ENCODE measurements at places on chromosomes 6 and 20.

DNA sequence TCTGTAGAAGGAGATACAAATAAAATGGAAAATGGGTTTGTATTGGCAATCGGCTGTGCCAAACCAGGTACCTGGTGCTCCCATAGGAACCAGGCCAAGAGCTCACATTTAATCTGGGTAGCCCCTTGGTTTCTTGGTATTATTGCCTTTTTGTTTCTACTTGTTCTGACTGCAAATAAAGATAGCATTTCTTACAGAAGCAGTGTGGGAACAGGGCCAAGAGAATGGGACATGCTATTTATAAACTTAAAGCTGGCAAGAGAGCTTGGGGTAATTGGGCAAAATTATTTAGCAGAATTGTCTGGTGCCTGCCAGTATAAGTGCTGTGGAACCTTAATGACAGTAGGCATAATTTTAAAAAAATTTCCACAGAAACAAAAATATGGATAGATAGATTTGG lies 113.5 kb upstream of the GLP1R start:
- no peak for DNase-seq

- peak; percentile 36 for DNase-seq
Measured at GRCh38 chr6:96898241-96898851, 655 bp upstream of the NDUFAF4 start.

DNA sequence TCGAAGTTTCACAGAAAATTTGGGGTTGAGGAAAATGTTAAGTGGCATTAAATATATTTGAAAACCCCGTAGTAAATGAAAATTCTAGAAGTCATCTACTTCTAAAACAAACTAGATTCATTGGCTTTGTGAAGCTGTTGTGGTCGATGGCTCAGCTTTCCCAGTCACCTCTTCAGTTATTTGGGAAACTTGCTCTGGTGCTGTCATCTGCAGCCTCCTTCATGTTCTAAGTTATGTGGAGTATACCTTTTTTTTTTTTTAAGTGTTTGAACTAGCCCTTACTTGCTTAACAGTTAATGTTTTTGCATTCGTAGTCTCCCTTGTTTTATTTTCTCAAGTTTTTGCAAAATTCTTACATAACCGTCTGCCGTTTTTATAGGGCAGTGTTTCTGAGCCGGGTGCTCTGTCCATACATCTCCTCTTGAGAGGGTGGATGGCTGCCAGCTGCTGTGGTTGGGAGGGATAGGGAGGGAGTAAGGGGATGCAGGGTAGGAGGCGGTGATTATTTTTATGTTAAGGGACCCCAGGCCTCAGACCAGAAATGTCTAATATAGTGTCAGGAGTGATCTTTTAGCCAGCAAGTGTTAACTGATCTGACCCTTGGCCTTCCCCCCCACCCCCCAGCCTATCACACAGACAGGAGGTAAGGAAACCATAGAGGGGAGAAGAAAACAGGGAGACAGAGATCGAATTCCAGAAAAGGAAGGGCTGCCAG lies 7.1 kb downstream of the RREB1 start:
- peak; percentile 35 for DNase-seq

DNA sequence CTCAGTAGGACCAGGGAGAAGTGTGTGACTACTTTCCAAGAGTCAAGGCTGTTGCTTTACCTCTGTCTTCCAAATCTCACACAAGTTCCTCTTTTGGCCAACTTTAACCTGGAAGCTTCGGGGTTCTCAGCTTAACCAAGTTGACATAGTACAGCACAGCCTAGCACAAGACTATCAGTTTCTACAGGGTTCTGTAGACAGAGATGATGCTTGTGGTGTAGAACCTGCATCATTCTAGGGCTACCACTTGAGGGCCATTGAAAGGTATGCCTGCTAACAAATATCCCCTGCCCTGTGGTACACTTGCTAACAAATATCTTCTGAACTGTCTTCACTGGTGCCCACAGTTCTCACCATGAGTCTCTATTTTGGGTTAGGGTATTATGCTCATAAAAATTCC lies 62.0 kb upstream of the MAP3K7 start:
- no peak for DNase-seq

DNA sequence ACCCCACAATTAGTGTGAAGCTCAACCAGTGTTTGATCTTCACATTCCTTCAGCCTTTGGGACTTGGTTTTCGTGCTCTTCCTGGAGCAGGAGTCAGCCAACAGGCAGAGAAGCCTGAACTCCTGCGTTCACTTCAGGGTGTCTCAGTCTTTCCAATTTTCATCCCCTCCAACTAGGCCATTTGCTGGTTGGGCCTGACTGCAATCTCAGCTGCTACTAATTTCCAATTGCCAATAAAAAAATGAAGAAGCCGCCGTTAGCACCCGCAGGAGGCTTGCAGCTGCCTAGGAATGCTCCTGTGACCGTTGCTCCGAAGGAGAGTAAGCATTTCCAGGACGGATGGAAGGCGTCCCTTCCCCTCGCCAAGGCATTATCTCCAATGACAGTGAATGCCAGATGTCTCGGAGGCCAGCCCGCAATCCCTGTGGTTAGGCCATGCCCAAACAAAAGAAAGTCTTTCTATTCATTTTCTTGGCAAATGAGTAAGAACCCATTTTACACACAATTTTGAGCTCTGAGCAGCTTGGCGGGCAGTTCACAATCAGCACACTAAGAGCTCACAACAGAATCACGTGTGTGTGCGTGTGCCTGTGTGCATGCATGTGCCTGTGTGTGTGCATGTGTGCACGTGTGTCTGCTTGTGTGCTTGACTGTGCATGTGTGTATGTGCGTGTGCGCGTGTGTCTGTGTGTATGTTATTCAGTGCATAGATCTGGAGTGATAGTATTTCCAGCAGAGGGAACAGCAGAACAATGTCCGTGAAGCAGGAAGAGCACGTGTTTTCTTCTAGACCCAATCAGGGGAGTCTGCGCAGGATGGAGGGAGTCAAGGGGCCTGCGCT lies 301.2 kb downstream of the SMOC2 start:
- DNase-seq, result no peak

- DNase-seq, result no peak
Measured at GRCh38 chr6:93418033-93418407, 1.3 kb downstream of the EPHA7 start.

DNA sequence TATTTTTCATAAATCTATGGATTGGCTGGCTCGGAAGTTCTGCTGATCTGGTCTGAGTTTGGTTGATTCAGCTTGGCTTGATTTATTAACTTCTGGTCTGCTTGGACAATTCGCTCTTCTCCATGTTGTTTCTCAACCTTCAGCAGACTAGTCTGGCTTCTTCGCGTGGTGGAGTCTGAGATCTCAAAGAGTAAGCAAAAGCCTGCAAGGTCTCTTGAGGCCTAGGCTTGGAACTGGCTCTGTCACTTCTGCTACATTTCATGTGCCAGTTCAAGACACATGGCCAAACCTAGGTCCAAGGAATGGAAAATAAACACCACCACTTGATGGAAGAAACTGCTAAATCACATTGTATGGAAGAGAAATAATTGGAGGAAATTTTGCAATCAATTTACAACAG lies 115.1 kb upstream of the JAG1 start:
- no peak for DNase-seq

- no peak for DNase-seq
Measured at GRCh38 chr6:153976921-153977693, 61.9 kb upstream of the OPRM1 start.

DNA sequence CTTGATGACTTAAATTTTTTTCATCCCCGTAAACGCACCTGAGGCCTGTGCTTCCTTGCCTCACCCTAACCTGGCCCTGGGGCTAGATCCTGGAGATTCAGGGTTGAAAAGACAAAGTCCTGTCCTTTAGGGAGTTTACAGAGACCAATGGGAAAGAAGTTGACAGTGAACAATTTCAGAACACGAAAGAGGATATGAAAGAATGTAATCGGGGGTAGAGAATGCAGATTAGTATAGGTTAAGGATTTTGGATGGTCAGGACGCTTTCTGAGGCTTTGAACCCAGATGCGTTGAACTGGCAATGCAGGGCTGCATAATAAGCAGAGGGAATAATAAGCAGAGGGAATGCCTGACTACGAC lies 1.7 kb upstream of the FBXO5 start:
- DNase-seq, result no peak

DNA sequence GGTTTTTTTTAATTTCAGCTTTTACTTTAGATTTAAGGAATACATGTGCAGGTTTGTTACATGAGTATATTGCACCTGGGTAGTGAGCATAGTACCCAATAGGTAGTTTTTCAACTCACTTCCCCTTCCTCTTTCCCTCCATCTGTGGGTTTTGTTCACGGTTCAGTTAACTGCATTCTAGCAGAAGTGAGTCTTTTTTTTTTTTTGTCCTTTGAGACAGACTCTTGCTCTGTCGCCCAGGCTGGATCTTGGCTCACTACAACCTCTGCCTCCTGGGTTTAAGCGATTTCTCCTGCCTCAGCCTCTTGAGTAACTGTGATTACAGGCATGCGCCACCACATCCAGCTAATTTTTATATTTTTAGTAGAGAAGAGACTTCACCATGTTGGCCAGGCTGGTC lies 8.7 kb downstream of the UBR2 start:
- DNase-seq, result peak; percentile 91

DNA sequence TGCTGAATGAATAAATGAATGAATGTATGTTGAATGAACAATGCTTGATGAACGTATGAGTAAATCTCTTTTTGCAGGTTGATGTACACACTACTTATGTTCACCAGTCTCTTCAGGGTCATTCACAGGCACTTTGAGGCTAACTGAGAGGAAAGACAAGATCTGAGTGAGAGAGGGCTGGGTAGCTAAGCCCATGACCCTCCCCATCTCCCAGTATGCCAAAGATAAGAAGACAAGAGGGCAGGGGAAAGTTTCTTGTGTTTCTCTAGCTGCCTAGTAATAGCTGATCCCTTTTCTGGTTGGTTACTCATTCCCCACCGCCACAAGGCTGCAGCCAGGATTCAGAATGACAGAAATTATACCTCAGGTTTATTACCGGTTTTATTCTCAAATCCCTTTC lies 90.7 kb downstream of the CEP57L1 start:
- no peak for DNase-seq

DNA sequence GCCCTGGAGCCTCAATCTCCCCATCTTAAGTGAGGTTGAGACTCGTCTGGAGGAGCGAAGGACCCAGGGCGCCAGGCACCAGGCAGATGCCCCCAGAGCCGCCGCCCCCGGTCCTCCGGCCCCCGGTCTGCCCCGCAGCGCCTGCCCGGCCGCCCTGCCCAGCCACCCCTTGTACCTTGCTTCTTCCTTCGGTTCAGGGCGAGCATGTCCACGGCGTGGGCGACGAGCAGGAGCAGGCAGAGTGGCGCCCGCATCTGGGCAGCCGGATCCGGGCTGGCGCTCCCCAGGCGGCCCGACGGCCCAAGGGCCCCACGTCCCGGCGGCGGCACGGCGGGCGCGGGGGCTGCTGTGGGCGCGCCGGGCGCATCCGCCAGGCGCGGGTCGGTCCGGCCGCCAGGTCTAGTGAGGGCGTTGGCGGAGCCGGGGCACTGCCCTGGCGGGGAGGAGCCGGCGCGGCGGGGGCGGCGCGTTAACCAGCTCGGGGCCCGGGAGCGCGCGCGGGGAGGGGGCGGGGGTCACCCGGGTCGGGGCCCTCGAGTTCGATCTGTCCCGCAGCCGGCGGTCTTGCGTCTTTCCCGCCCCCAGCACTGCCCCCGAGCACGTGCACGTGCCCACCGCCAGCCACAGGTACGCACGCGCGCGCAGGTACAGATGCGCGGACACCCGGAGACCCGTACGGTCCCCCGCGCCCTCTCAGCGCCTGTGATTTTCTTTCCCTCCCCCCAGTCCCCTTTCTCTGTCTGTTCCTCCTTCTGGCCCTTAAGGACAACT lies at the start of gene RSPO4:
TSS of gene RSPO4 (minus strand) at position 401 of the 771 bp plus-strand sequence. CDS start at position 254, 147 bp downstream.
- DNase-seq, result no peak

GRCh38 chr6:169263836-169264608 lies 10.4 kb upstream of the THBS2 start:
- no peak for DNase-seq

GRCh38 chr20:18465536-18466200 lies 1.2 kb downstream of the DZANK1 start:
- DNase-seq, result no peak

- no peak for DNase-seq
Measured at GRCh38 chr6:142975365-142975764, 30.4 kb upstream of the HIVEP2 start.

- no peak for DNase-seq
Measured at GRCh38 chr6:153087436-153087835, 43.6 kb downstream of the RGS17 start.

DNA sequence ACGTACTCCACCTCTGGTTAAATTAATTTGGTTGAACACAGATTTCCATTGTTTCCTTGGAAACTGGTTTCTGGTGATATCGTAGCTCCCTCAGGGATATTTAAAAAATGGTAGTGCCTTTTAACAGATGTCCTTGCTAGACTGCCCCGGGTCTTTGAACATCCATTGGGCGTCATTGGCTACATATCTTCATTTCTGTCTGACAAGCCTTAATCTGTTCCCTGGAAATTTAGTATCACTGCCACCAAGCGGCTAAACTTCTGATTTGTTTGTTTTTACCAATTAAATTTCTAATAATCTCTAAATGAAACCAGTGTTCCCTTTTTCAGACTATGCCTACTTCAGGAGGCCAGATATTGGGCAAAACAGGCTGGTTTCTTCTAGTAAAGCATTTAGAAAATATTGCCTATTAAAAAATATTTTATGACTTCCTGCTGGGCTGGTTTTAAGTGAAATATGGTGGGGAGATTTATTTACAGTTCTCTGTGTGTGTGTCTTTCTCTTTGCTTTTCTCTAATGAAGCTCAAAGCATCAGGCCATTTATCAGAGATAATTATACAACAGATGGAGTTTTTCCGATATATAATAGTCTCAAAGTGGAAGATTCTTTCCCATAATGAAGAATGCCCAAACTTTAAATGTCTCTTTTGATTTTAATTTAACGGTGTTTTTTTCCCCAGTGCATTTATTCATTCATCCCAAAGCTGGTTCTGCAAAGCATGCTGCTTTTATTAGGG lies 249.5 kb downstream of the ZFAND3 start:
- DNase-seq, result no peak

GRCh38 chr6:1553562-1554083 lies 56.1 kb upstream of the FOXC1 start:
- DNase-seq, result no peak

DNA sequence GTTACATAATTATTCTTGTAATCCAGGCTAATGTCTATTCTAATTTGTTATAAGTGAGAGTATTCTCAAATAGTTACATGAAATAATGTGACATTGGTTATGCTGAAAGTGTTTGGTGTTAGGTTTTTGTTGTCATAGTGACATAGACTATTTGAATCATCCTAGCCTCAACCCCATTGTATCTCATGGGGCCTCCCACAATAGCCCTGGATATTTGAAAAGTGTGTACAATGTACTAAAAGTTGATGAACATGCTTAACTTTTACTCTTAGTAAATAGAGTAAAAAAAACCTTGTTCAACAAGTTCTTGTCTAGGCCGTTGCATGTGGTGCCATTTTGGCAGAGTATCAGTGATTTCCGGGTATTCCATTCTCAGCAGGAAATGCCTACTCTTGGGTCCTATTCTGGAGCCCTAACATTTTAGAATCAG lies 83.0 kb downstream of the RTN4IP1 start:
- no peak for DNase-seq

DNA sequence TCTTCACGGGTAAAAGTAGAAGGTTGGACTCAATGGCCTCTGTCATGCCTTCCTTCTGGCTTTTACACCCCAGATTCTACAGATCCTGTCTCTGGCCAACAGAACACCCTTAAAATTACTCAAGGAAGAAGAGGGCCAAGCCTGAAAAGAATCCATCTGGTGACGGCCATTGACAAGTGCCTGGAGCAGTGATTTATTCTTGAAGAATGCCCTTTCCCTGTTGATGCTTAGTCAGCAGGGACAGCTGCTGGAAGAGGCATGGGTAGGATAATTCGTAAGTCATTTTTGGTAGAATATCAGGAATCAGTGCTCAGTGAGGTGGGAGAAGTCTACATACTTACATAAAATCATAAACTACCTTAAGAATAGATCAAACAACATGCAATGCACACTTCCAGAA lies 397.9 kb downstream of the SAMD5 start:
- DNase-seq, result no peak
